ENCODE measurements at places on chromosomes 7 and 10.

DNA sequence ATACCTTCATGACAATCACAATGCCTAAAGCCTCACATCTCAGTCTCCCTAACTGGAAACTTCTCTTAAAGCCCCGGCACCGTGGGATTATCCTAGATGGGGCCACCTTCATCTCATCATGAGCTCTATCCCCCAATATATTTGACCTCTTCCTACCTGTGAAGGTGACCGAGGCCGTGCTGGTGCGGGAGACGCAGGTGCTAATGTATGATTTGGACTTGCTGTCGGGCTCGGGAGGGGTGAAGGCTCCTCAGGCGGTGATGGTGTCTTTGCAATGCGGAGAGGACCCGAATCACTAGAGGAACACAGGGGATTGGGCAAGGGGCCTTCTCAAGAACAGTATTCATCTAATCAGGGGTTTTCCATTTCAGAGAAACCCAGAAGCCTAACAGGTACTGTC lies 168.4 kb downstream of the AMPH start:
- DNase-seq: no peak
- no peak overlapping the region for H3K27ac ChIP-seq
- no peaks in the 10 kb centered on the region for H3K36me3 ChIP-seq
- H3K27me3 ChIP-seq: no peaks in the 10 kb centered on the region
- H3K4me1 ChIP-seq: peaks cover 3% of the 10 kb centered on the region
- no peak overlapping the region for H3K4me3 ChIP-seq

GRCh38 chr7:150332852-150333635 lies 8.4 kb downstream of the RARRES2 start:
- peaks cover 6% of the 10 kb centered on the region for H3K36me3 ChIP-seq
- H3K27ac ChIP-seq: no peak overlapping the region
- DNase-seq: no peak
- H3K4me3 ChIP-seq: no peak overlapping the region

GRCh38 chr7:155093596-155093995 lies 23.5 kb downstream of the HTR5A start:
- H3K27me3 ChIP-seq: no peaks in the 10 kb centered on the region
- no peaks in the 10 kb centered on the region for H3K36me3 ChIP-seq
- no peak overlapping the region for H3K4me3 ChIP-seq
- no peak overlapping the region for H3K27ac ChIP-seq

- peaks cover 22% of the 10 kb centered on the region for H3K36me3 ChIP-seq
- H3K4me1 ChIP-seq: no peaks in the 10 kb centered on the region
- no peak overlapping the region for H3K27ac ChIP-seq
- H3K27me3 ChIP-seq: no peaks in the 10 kb centered on the region
- DNase-seq: peak; percentile 32
Observed at GRCh38 chr10:122484276-122485060, 23.1 kb downstream of the HTRA1 start.

- no peaks in the 10 kb centered on the region for H3K27me3 ChIP-seq
- H3K36me3 ChIP-seq: no peaks in the 10 kb centered on the region
- no peak overlapping the region for H3K27ac ChIP-seq
- no peak overlapping the region for H3K4me3 ChIP-seq
- H3K4me1 ChIP-seq: no peaks in the 10 kb centered on the region
Observed at GRCh38 chr7:124162667-124163066, 129.8 kb upstream of the TMEM229A start.

GRCh38 chr10:123804716-123805115 lies 86.9 kb downstream of the CPXM2 start:
- peaks cover 16% of the 10 kb centered on the region for H3K4me1 ChIP-seq
- no peaks in the 10 kb centered on the region for H3K27me3 ChIP-seq
- no peak for DNase-seq
- no peak overlapping the region for H3K4me3 ChIP-seq
